Activated naive CD4-positive, alpha-beta T cell treated with anti-CD3 and anti-CD28 coated beads, Interleukin-2, amount 50 U/mL, for 72 hours (primary cell): ENCODE measurements at places on chromosomes 11 and 22. TPM values are rescaled to one million over a fixed set of nuclear protein-coding genes. Genes with fewer than 3 reads are reported as not detected.

Gene MAPK8IP2
- 0.54 TPM for total RNA-seq

Gene ROM1
- 1.9 TPM for total RNA-seq

Gene TST
- 5.1 TPM for total RNA-seq

Gene OR2AG2
- not detected for total RNA-seq

Gene SLN
- total RNA-seq, result not detected

Gene TOLLIP
- total RNA-seq, result 36.1 TPM

Gene SSTR3
- total RNA-seq, result 5.2 TPM

Gene C11orf42
- total RNA-seq, result not detected

Gene PITPNM1
- 122 TPM for total RNA-seq

Gene SLC22A9
- not detected for total RNA-seq

Gene EWSR1
- 320 TPM for total RNA-seq

Gene TENM4
- total RNA-seq, result not detected

Gene PRODH
- total RNA-seq, result 0.45 TPM

Gene TIMP3
- total RNA-seq, result not detected

Gene PNPLA3
- 0.58 TPM for total RNA-seq

Gene OR2AG1
- not detected for total RNA-seq

Gene RBFOX2
- total RNA-seq, result 2.2 TPM

Gene CDC42BPG
- total RNA-seq, result 0.61 TPM

Gene OR52E8
- total RNA-seq, result not detected
